ENCODE measurements at places on chromosomes 7 and 10. TPM values are rescaled to one million over a fixed set of nuclear protein-coding genes. Genes with fewer than 3 reads are reported as not detected.

The C10orf90 gene
- not detected for total RNA-seq

The TBX20 gene
- total RNA-seq: not detected

GRCh38 chr7:22141355-22141754 lies 195.7 kb upstream of the CDCA7L start:
- DNase-seq: no peak

DNA sequence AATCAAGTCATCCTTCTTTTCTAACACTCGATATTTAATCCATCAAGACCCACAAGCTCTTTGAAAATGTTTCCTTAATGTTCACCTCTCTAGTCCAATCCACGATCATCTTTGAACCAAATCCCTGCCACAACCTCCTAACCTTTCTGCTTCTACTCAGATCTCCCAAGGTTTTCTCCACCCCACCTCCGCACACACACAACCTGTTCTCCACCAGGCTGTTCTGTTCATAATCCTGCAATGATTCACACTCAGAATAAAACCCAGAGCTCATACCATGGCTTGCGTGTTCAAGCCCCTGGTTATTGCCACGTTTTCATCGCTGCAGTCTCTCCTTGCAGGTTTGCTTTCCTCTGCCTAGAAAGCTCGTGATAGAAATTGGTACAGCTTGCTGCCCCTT lies 53.8 kb upstream of the BAMBI start:
- no peak for DNase-seq

- no peak for DNase-seq
These were observed 42.9 kb upstream of the TRIM24 start for GRCh38 chr7:138417078-138417700.

DNA sequence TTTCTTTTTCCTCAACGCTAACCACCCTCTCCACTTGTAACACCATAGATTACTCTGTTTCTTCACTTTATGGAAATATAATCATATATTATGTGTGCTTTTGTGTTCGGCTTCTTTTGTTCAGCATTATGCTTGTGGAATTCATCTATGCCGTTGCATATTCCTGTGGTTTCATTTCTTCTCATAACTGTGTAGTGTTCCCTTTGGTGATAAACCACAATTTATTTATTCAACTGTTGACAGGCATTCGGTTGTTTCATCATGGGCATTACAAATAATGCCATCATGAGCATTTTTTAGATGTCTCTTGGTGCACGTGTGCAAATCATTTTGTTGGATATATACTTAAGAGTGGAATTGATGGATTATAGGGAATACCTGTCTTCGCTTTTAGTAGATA lies 12.1 kb downstream of the AVL9 start:
- no peak for DNase-seq

DNA sequence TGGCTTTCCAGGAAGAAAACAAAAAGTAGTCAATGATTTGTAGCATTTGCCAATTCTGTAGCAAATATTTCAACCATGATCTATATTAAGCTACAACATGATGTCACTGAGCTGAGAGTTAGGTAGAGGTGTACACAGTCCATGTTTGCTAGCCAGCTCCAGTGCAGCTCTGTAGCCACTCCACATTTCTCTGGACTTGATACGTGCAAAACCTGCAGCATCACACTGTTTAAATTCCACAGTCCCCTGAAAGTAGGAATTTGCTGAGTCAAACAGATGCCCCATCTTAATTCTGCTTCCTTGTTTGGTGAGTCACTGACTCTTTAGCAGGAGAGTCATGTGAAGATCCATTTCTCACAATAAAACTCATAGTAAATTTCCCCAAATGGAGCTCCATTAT lies 89.8 kb upstream of the LRRTM3 start:
- DNase-seq: no peak

DNA sequence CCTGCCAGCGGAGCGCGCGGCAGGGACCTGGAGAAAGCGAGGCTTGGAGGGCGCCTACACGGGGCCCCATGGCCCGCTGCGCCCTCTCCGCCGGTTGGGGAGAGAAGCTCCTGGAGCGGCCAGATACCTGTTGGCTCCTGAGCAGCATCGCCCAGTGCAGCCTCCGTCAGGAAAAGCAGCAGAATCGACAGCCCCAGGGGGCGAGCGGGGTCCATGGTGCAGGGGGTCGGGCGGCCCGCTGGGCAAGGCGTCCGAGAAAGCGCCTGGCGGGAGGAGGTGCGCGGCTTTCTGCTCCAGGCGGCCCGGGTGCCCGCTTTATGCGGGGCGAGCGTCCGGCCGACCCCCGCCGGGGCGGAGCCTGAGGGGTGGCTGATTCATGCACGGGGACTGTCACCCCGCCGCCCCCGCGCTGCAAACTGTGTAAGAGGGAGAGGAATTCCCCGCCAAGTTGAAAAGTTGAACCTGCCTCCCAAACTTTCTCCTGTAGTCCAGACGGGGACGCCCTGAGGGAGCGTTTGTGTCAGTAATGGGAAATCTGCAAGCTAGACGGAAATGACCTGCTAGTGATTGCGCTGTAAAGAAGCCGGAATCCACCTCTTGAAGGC lies at the start of gene TFPI2:
TSS of gene TFPI2 (minus strand) at position 290 of the 605 bp plus-strand sequence. CDS start at position 215, 75 bp downstream.
- no peak for DNase-seq

DNA sequence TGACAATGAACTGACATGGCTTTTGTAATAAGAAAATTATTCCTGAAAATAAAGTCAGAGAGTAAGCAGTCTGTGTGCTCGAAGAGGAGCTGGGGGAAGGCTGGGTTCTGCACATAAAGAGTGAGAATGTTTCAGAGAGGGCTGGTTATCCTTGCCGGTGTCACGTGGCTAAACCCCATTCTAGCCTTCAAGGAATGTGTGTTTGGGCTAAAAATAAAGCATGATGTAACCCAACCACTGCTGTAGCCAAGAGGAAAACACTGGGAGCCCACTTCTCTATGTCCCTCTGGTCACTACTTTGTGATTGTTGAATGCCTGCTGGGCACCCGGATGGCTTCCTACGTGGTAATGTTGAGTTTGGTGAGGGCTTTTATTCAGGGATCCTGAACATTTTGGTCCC lies 23.5 kb downstream of the WDFY4 start:
- DNase-seq: no peak

The ESYT2 gene
- total RNA-seq: 104 TPM

The FZD8 gene
- total RNA-seq: 1.5 TPM
